Activated T-helper 2 cell treated with anti-CD3 and anti-CD28 coated beads, Interferon-gamma antibody, Interleukin-2, Interleukin-4, amounts not matched to agents 10 μg/mL and 5 μg/mL and 100 μg/mL, durations not matched to agents 14 hours and 24 hours and 36 hours (primary cell): ENCODE measurements at places on chromosomes 5 and 9.

- no peak overlapping the region for H3K27ac ChIP-seq
- H3K4me3 ChIP-seq = no peak overlapping the region
- DNase-seq = no peak
- peaks cover 14% of the 10 kb centered on the region for H3K27me3 ChIP-seq
Measured at GRCh38 chr9:23822261-23823169, 3.5 kb downstream of the ELAVL2 start.

- H3K4me3 ChIP-seq = no peak overlapping the region
- peaks cover 2% of the 10 kb centered on the region for H3K4me1 ChIP-seq
- peaks cover 3% of the 10 kb centered on the region for H3K27me3 ChIP-seq
- H3K27ac ChIP-seq = no peak overlapping the region
Measured at GRCh38 chr9:136719195-136719880, 7.0 kb downstream of the DIPK1B start.

- peak overlapping the region; percentile 93 for H3K27ac ChIP-seq
- H3K4me1 ChIP-seq = peaks cover 71% of the 10 kb centered on the region
- H3K27me3 ChIP-seq = no peaks in the 10 kb centered on the region
Measured at GRCh38 chr5:100840789-100841188, 62.3 kb downstream of the ST8SIA4 start.

GRCh38 chr9:137460363-137461315 lies 1.5 kb upstream of the NSMF start:
- H3K4me3 ChIP-seq = no peak overlapping the region
- H3K27ac ChIP-seq = no peak overlapping the region
- no peak for DNase-seq
- peaks cover 12% of the 10 kb centered on the region for H3K36me3 ChIP-seq

GRCh38 chr5:80926536-80926935 lies 33.6 kb upstream of the RASGRF2 start:
- DNase-seq = no peak
- no peaks in the 10 kb centered on the region for H3K27me3 ChIP-seq
- H3K4me3 ChIP-seq = no peak overlapping the region
- H3K36me3 ChIP-seq = no peaks in the 10 kb centered on the region
- peak overlapping the region; percentile 40 for H3K27ac ChIP-seq
- H3K4me1 ChIP-seq = peaks cover 23% of the 10 kb centered on the region

DNA sequence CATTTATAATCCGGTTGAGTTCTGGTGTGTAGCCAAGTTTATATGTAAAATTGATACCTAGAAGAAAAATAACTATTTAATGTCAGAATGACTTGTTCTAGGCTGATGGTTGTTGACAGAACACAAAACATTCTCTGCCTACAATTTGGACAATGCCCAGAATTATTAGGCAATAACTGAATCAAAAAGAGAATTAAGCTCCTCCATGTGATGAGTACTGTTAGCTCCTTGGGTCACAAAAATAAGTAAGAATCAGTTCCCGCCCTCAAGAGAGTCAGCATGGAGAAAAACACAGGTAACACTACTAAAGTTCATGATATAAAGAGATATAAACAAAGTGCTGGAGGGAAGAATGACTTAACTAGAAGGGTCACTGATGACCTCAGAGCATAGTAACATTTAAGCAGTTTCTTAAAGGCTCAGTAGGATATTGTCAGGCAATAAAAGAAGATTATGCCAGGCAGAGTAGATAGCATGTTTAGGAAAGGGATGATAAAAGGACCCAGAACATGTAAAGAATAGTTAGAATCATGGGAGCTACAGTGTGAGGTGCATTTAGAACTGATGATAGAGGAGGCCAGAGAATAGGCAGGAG lies 200.5 kb upstream of the ACTBL2 start:
- H3K4me3 ChIP-seq = no peak overlapping the region
- no peak overlapping the region for H3K27ac ChIP-seq
- DNase-seq = no peak
- H3K4me1 ChIP-seq = no peaks in the 10 kb centered on the region

DNA sequence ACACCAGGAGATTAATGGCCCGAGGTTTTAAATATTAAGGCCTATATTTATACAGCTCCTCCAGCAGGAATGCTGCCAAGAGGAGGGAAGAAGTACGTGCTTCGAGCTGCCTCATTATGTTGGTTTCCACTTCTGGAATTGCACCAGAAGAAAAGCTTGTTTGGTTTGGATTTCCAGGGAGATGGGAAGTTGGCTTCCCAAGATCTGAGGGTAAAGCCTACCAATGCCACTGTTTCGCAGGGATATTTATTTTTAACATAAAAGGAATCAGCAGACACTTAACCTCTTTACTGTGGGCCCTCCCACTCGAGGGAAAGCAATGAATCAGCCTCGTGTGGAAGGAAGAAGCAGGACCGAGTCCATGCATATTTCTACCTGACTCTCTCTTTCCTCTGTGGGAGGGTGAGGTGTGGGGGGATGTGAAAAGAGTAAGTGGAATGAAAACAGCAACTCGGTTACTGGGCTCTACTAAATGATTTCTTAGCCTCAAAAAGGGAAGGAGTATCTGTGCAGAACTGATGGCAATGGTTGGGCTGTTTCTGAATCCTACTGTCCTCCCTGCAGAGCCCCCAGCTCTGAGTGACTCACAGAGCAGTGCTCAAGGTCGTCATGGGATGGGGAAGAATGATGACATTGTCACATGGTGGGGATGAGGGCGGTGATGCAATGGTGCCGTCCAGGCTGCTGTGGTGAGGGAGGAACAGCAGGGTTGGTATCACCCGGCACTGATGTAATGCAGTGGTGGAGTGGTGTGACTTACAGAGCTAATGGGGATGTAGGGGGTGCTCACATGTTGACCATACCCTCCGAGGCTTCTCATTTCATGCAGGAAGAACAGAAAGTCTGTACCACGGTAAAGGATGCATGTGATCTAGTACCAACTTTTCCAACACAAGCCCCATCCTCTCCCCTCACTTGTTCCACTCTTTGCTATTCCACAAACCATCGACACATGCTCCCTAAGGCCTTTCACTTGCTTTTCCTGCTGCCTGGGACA lies 215.0 kb upstream of the PANK3 start:
- H3K4me1 ChIP-seq = peaks cover 56% of the 10 kb centered on the region
- no peak for DNase-seq
- H3K4me3 ChIP-seq = no peak overlapping the region
- peaks cover 11% of the 10 kb centered on the region for H3K36me3 ChIP-seq
- no peaks in the 10 kb centered on the region for H3K27me3 ChIP-seq

- no peak for DNase-seq
- H3K27me3 ChIP-seq = no peaks in the 10 kb centered on the region
- peaks cover 65% of the 10 kb centered on the region for H3K36me3 ChIP-seq
- peak overlapping the region; percentile 43 for H3K27ac ChIP-seq
Measured at GRCh38 chr9:89360465-89360864, 42.2 kb downstream of the SECISBP2 start.

DNA sequence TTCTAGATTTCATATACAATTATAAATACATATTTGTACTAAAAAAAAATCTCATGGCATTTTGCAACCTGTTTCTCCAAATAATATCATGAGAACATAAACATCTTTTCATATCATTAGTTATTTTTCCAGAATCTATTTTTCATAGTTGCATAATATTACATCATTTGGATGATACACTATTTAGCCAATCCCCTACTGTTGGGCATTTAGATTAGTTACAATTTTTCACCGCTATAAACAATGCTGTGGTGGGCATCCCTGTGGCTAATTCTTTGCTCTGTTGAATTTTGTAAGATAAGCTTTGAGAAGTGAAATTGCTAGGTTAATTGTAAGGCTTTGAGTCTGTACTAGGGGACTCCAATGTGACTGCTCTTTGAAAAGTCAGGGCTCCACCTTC lies 2.2 kb upstream of the FOXI1 start:
- H3K4me1 ChIP-seq = no peaks in the 10 kb centered on the region
- no peaks in the 10 kb centered on the region for H3K36me3 ChIP-seq

DNA sequence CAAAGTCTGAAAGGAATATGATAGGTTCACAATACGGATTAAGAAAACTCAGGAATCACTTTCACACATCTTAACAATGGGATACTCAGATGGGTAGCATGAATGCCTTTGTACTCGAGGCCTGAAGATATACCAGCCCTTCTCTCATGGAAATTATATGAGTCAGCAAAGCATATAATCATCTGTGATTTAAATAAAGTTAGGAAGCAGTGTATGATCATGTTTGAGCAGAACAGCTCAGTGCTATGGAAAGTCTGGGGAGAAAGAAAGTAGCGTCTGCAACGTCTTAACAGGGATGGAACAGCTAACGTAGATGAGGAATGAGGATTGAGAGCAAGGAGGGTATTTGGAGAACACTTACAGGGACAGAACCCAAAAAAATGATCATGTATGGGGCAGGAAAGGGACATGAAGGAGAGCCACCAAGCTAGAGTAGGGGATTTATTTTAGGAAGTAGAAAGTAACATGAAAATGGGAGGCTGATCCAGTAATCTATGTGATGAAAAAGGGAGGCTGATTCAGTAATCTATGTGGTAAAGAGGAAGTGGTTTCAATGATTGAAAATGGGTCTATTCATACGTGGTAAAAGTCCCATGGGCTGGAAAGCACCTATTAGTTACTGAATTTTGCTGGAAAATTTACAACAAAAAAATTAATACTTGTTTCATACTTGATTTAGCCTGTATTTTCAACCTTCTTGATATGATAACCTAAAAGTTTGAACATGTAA lies 85.9 kb downstream of the GNA14 start:
- H3K27me3 ChIP-seq = peaks cover 11% of the 10 kb centered on the region
- no peak overlapping the region for H3K27ac ChIP-seq
- no peaks in the 10 kb centered on the region for H3K36me3 ChIP-seq
- H3K4me3 ChIP-seq = no peak overlapping the region
- no peak for DNase-seq
- H3K4me1 ChIP-seq = peaks cover 5% of the 10 kb centered on the region

- peaks cover 11% of the 10 kb centered on the region for H3K27me3 ChIP-seq
- peaks cover 10% of the 10 kb centered on the region for H3K4me1 ChIP-seq
- no peaks in the 10 kb centered on the region for H3K36me3 ChIP-seq
- no peak overlapping the region for H3K27ac ChIP-seq
- DNase-seq = no peak
Measured at GRCh38 chr5:79924936-79925893, 65.8 kb downstream of the MTX3 start.

GRCh38 chr5:119347574-119347973 lies 8.2 kb upstream of the TNFAIP8 start:
- H3K27me3 ChIP-seq = no peaks in the 10 kb centered on the region
- H3K4me1 ChIP-seq = peaks cover 70% of the 10 kb centered on the region
- DNase-seq = no peak
- peak overlapping the region; percentile 35 for H3K27ac ChIP-seq
- H3K36me3 ChIP-seq = peaks cover 47% of the 10 kb centered on the region

- peaks cover 21% of the 10 kb centered on the region for H3K36me3 ChIP-seq
- peak overlapping the region; percentile 84 for H3K27ac ChIP-seq
- no peak for DNase-seq
- H3K4me3 ChIP-seq = peak overlapping the region; percentile 76
- peaks cover 33% of the 10 kb centered on the region for H3K4me1 ChIP-seq
Measured at GRCh38 chr9:121071370-121071755, 3.4 kb upstream of the CNTRL start.

GRCh38 chr5:140245341-140245740 lies 57.6 kb downstream of the PFDN1 start:
- H3K36me3 ChIP-seq = peaks cover 16% of the 10 kb centered on the region
- DNase-seq = no peak
- no peaks in the 10 kb centered on the region for H3K27me3 ChIP-seq
- no peak overlapping the region for H3K4me3 ChIP-seq
- H3K4me1 ChIP-seq = peaks cover 23% of the 10 kb centered on the region
- no peak overlapping the region for H3K27ac ChIP-seq

GRCh38 chr5:126757713-126758357 lies 19.1 kb upstream of the LMNB1 start:
- DNase-seq = no peak
- peaks cover 38% of the 10 kb centered on the region for H3K4me1 ChIP-seq
- peak overlapping the region; percentile 95 for H3K27ac ChIP-seq
- H3K36me3 ChIP-seq = no peaks in the 10 kb centered on the region

DNA sequence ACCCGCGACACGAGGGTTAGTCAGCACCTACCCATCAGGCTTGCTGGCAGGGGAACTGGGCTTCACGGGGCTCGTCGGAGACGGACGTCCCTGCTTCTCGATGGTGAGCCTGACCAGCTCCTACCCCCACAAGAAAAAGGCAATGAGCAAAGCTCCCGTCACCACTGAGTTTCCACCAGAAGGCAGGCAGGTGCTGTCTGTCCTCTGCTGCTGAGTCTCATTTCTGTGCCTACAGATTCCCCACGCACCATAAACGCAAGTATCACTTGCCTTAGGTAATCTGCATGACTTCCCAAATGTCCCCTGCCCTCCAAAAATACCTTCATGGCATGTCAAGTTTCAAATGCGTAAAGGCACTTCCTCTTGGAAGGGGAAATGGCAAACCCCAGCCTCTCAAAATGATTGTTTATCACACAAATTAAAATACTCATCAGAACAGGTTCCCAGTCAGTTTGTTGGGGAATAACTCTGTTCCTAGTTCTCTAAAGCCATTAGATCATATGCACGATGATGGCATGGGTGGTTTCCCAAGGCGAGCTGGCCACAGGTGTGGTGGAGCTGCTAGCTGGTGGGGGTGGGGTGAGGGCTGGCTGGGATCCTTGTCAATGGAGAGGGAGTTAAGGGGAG lies 85.0 kb downstream of the PRRT1B start:
- DNase-seq = no peak
- peaks cover 74% of the 10 kb centered on the region for H3K36me3 ChIP-seq
- no peaks in the 10 kb centered on the region for H3K27me3 ChIP-seq
- peak overlapping the region; percentile 56 for H3K27ac ChIP-seq

GRCh38 chr5:133409210-133409674 lies 203.1 kb downstream of the FSTL4 start:
- no peaks in the 10 kb centered on the region for H3K4me1 ChIP-seq
- H3K4me3 ChIP-seq = no peak overlapping the region
- DNase-seq = no peak
- H3K36me3 ChIP-seq = no peaks in the 10 kb centered on the region

DNA sequence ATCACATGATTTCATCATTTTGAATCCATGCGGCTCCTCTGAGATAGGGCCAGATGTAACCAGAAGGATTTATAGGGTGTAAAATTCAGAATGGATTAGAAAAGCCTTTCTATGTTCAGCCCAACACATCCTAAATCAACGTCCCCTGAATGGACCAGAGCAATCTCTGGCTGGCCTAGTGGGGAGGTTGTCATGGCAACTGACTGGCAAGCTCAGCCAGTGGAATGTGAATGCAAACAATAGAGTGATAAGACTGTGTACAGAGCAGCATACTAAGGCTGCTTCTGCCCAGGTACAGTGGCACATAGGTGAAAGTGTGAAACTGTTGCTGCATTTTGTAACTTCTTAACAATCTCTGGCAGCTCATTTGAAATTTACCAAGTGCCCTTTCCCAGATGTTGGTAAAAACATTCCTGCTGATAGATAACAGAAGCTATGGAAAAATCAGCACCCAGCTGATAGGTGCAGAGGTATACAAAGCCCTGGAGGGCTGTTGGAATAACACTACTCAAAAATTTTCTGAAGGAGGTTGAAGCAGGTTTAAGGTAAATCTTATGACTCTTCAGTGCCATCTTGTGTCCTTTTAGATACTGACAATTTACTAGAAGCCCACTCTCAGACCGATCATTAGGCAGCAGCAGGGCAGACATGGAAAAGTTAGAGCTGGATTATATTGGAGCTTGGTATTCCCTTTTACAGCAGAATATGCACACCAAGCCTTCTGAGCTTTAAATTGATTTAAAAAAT lies 267.2 kb downstream of the RAB3C start:
- H3K27me3 ChIP-seq = peaks cover 23% of the 10 kb centered on the region
- no peak for DNase-seq
- H3K27ac ChIP-seq = no peak overlapping the region
- no peaks in the 10 kb centered on the region for H3K4me1 ChIP-seq
- no peaks in the 10 kb centered on the region for H3K36me3 ChIP-seq
